Activated CD4-positive, alpha-beta T cell treated with anti-CD3 and anti-CD28 coated beads for 36 hours (primary cell): ENCODE measurements at places on chromosomes 3 and 15.

DNA sequence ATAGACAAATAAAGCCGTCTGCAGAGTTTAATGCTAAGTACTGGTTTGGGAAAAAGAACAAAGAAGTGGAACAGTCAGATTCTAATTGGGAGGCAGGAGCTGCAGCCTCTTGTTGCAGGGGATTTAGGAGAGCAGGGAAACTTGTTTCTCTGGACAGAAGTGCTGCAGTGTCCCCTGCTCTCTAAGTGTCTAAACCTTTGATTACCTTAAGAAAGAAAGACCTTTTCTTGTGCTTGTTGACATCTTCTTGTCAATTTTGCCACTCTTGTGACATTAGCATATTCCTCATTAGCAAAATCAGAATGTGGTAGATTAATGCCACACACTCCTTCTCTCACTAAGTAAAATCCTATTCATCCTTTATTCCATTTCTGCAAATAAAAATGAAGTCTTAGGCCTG is 38.8 kb downstream of the TRAT1 start:
- no peaks in the 10 kb centered on the region for H3K27me3 ChIP-seq
- peaks cover 44% of the 10 kb centered on the region for H3K36me3 ChIP-seq
- H3K4me3 ChIP-seq: no peak overlapping the region
- DNase-seq: no peak
- H3K27ac ChIP-seq: no peak overlapping the region

DNA sequence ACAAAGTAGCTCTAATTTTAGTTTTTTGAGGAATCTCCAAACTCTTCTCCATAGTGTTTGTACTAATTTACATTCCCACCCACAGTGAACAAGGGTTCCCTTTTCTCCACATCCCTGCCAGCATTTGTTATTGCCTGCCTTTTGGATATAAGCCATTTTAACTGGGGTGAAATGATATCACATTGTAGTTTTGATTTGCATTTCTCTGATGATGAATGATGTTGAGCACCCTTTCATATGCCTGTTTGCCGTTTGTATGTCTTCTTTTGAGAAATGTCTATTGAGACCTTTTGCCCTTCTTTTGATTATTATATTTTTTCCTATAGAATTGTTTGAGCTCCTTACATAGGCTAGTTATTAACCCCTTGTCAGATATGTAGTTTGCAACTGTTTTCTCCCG is 239.9 kb upstream of the TPM1 start:
- no peak overlapping the region for H3K4me3 ChIP-seq
- H3K27ac ChIP-seq: no peak overlapping the region
- DNase-seq: no peak
- H3K4me1 ChIP-seq: no peaks in the 10 kb centered on the region
- H3K36me3 ChIP-seq: no peaks in the 10 kb centered on the region
- H3K27me3 ChIP-seq: no peaks in the 10 kb centered on the region

- DNase-seq: no peak
- peak overlapping the region; percentile 4 for H3K27ac ChIP-seq
- H3K4me1 ChIP-seq: peaks cover 7% of the 10 kb centered on the region
- H3K27me3 ChIP-seq: peaks cover 7% of the 10 kb centered on the region
- H3K4me3 ChIP-seq: no peak overlapping the region
Observed at GRCh38 chr3:192905980-192906678, 11.5 kb downstream of the MB21D2 start.

DNA sequence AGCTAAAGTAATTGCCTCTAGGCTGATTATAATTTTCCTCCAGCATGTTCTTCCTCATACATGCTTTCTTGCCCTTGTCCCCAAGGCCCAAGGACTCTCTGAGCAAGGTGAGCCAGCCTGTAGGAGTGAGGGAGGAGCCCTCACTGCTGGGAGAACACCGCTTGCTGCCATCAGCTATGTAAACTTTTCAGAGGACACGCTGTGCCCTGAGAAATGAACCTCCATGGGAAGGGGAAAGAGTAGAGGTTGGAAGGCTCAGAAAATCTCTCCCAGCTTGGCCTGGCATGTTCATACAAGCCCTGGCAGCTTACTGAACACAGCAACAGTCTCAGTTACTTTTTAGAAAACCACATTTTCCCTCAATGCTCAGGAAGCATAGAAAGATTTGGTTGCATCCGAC is 103.0 kb upstream of the SLC24A5 start:
- peaks cover 2% of the 10 kb centered on the region for H3K27me3 ChIP-seq
- peaks cover 1% of the 10 kb centered on the region for H3K4me1 ChIP-seq
- no peak overlapping the region for H3K27ac ChIP-seq
- no peak overlapping the region for H3K4me3 ChIP-seq
- H3K36me3 ChIP-seq: no peaks in the 10 kb centered on the region

GRCh38 chr3:78972617-78973301 is 795.0 kb downstream of the ROBO1 start:
- H3K4me3 ChIP-seq: no peak overlapping the region
- H3K27me3 ChIP-seq: no peaks in the 10 kb centered on the region
- H3K4me1 ChIP-seq: no peaks in the 10 kb centered on the region
- DNase-seq: no peak
- H3K27ac ChIP-seq: no peak overlapping the region

- H3K4me1 ChIP-seq: peaks cover 5% of the 10 kb centered on the region
- no peak overlapping the region for H3K27ac ChIP-seq
- H3K27me3 ChIP-seq: peaks cover 2% of the 10 kb centered on the region
- H3K4me3 ChIP-seq: no peak overlapping the region
- H3K36me3 ChIP-seq: no peaks in the 10 kb centered on the region
Observed at GRCh38 chr3:130838898-130839600, 54.8 kb upstream of the ATP2C1 start.

DNA sequence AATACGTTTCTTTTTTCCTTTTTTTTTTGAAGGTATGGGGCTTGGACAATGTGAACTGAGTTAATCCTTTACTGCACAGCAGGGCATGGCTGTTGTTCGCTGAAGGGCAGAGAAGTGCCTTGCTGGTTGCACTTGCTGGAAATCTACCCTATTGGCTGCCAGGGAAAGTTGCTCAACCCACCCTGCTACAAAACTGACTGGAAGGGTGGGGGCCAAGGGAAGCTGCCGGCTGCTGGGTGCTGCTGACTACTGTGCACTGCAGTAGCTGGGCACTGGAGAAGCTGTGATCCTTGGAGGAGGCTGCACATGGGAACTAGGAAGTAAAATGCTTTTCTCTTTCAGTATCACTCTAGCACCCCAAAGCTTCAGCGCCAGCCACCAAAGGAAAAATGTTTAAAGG is 70.5 kb downstream of the ETV5 start:
- no peaks in the 10 kb centered on the region for H3K36me3 ChIP-seq
- DNase-seq: no peak
- no peak overlapping the region for H3K27ac ChIP-seq

- no peak overlapping the region for H3K4me3 ChIP-seq
- no peaks in the 10 kb centered on the region for H3K4me1 ChIP-seq
- peaks cover 4% of the 10 kb centered on the region for H3K27me3 ChIP-seq
- H3K36me3 ChIP-seq: no peaks in the 10 kb centered on the region
- H3K27ac ChIP-seq: no peak overlapping the region
- no peak for DNase-seq
Observed at GRCh38 chr15:62823561-62823960, 219.0 kb upstream of the TPM1 start.

- no peak overlapping the region for H3K27ac ChIP-seq
- H3K4me1 ChIP-seq: no peaks in the 10 kb centered on the region
- H3K4me3 ChIP-seq: no peak overlapping the region
- H3K27me3 ChIP-seq: no peaks in the 10 kb centered on the region
Observed at GRCh38 chr15:70319466-70319865, 221.7 kb upstream of the TLE3 start.

DNA sequence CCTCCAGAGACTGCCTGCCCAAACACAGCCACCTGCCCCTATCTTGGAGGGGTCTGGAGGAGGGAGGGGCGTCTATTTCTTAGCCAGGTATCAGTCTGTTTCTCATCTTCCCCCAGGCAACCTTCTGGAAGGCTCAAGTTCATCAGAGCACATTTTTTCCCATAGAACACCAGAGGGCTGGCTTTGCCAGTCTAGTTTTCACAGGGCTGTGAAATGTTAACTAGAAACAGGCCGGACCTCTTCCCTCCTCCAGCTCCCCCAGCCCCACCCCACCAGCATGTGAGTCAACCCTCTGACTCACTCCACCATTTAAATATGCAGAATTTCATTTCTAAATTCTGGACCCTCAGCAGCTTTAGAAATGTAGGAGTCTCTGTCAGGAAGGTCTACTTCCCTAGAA is 66.9 kb downstream of the SLCO2A1 start:
- no peaks in the 10 kb centered on the region for H3K36me3 ChIP-seq
- no peak for DNase-seq
- H3K27me3 ChIP-seq: no peaks in the 10 kb centered on the region
- H3K4me1 ChIP-seq: no peaks in the 10 kb centered on the region
- no peak overlapping the region for H3K4me3 ChIP-seq
- no peak overlapping the region for H3K27ac ChIP-seq

DNA sequence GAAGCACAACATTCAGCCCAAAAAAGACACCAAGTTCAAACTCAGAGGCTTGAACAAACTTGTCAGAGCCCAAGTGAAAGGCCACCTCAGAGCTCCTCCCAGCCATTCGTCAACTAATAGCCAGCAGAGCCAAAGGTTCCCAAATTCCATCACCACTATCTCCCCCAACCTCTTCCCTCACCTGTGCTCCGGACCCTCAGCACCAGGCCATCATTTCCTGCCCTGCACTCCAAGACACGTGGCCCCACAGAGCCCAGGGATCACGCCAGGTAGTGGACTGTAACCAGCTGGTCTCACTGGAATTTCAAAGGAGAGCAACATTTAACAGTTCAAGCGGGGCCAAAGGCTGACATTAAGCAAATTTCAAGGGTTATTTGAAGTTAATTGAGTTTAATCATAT is 245.2 kb upstream of the IGF1R start:
- DNase-seq: no peak
- H3K4me1 ChIP-seq: no peaks in the 10 kb centered on the region
- no peak overlapping the region for H3K4me3 ChIP-seq
- H3K27me3 ChIP-seq: peaks cover 8% of the 10 kb centered on the region
- H3K36me3 ChIP-seq: no peaks in the 10 kb centered on the region

- H3K27me3 ChIP-seq: no peaks in the 10 kb centered on the region
- H3K36me3 ChIP-seq: no peaks in the 10 kb centered on the region
- H3K4me3 ChIP-seq: no peak overlapping the region
- H3K4me1 ChIP-seq: peaks cover 17% of the 10 kb centered on the region
Observed at GRCh38 chr3:9244495-9245183, 4.8 kb downstream of the SRGAP3 start.

GRCh38 chr3:141900343-141900742 is 23.9 kb downstream of the ATP1B3 start:
- H3K27me3 ChIP-seq: no peaks in the 10 kb centered on the region
- peak; percentile 12 for DNase-seq
- H3K4me1 ChIP-seq: peaks cover 47% of the 10 kb centered on the region

GRCh38 chr3:45067941-45068340 is 41.8 kb downstream of the CLEC3B start:
- H3K36me3 ChIP-seq: no peaks in the 10 kb centered on the region
- peaks cover 30% of the 10 kb centered on the region for H3K4me1 ChIP-seq
- H3K4me3 ChIP-seq: no peak overlapping the region
- DNase-seq: no peak
- no peak overlapping the region for H3K27ac ChIP-seq

- peaks cover 27% of the 10 kb centered on the region for H3K36me3 ChIP-seq
- DNase-seq: peak; percentile 61
- peaks cover 38% of the 10 kb centered on the region for H3K4me1 ChIP-seq
- peak overlapping the region; percentile 89 for H3K4me3 ChIP-seq
- H3K27me3 ChIP-seq: no peaks in the 10 kb centered on the region
Observed at GRCh38 chr3:48990636-48991469, 812 bp downstream of the P4HTM start.

DNA sequence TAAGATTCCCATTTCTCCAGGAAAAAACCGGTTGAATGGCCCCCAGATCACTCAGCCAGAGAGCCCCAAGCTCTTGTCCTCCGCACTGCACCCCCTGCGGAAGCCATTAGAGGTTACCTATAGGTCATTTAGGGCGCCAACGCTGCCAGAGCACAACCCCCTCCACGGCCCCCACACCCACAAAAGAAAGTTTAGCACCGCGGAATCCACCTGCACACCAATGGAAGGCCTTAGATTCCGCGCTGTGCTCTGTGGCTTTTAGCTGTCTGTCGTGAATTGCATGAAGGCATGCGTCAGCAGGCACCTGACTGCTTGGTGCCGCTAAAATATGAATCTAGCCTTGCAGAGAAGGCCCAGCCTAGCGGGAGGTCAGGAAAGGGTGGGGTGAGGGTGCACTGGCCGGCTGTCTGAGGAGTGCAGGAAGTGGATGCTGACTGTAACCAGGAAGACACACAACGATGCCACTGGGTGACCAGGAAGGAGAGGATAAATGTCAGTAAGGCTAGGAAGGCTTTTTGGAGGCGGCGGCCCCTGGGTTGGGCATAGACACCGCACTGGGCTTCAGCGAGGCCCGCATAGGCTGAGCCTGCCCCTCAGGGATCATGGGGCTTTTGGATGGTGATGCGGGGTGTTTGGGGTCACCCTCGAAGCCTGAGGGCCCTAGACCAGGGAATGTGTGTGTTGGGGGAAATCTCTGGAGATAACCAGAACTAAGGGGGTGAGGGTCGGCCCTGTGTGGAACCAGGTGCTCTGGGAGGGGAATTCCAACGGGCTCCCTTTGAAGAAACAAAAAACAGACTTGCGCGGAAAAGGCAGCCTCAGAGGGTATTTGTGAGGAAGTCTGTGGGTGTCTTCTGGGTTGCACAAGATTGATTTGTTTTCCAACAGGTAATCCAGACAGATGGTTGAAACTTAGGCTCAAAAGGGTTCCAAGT is 976 bp upstream of the NUP210 start:
- peak overlapping the region; percentile 89 for H3K4me3 ChIP-seq
- no peaks in the 10 kb centered on the region for H3K27me3 ChIP-seq
- H3K36me3 ChIP-seq: peaks cover 24% of the 10 kb centered on the region
- peak overlapping the region; percentile 99 for H3K27ac ChIP-seq

DNA sequence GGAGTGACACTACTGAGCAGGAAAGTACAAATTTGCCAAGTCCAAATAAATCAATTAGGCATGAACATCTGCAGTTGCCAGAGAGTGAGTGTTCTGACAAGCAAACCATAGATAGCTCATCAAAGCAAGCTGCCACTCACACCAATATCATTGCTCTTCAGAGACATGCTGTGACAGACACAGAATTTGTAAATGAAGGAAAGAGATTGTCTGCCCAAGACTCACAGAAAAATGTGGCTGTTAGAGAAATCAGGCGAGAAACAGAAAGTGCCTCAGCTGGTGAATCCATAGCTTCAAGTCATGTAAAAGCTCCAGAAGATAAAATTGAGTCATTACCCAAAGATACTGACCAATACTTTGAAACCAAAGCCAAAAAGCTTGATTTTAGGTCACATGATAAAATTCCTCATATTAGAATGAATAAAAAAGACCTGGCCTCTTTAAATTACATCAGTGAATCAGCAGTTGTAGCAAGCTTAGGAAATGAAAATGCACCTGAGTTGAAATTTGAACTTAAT is 50.8 kb downstream of the CRYBG3 start:
- DNase-seq: no peak
- H3K4me1 ChIP-seq: peaks cover 22% of the 10 kb centered on the region
- H3K36me3 ChIP-seq: peaks cover 2% of the 10 kb centered on the region
- peak overlapping the region; percentile 86 for H3K27ac ChIP-seq

GRCh38 chr3:187025656-187026316 is 95.5 kb downstream of the ST6GAL1 start:
- H3K4me1 ChIP-seq: peaks cover 49% of the 10 kb centered on the region
- peak; percentile 64 for DNase-seq
- peak overlapping the region; percentile 97 for H3K27ac ChIP-seq

- no peaks in the 10 kb centered on the region for H3K27me3 ChIP-seq
- no peak overlapping the region for H3K4me3 ChIP-seq
- no peak overlapping the region for H3K27ac ChIP-seq
- no peak for DNase-seq
- H3K36me3 ChIP-seq: no peaks in the 10 kb centered on the region
Observed at GRCh38 chr3:178802993-178803693, 266.9 kb downstream of the KCNMB2 start.

- H3K27ac ChIP-seq: no peak overlapping the region
- H3K4me3 ChIP-seq: no peak overlapping the region
- no peak for DNase-seq
- H3K4me1 ChIP-seq: peaks cover 12% of the 10 kb centered on the region
- no peaks in the 10 kb centered on the region for H3K36me3 ChIP-seq
Observed at GRCh38 chr15:51688863-51689262, 7.6 kb downstream of the SCG3 start.
